Progenitor cell of endocrine pancreas (in vitro differentiated cells): ENCODE measurements at places on chromosomes 13 and 19. TPM values are rescaled to one million over a fixed set of nuclear protein-coding genes. Genes with fewer than 3 reads are reported as not detected.

SULT2A1 gene
- total RNA-seq, result not detected in 2 replicates

EBPL gene
- total RNA-seq, result 53.9 and 61.9 TPM in 2 replicates

CCDC61 gene
- total RNA-seq, result 22.2 and 23.2 TPM in 2 replicates

MBD3L3 gene
- not detected in 2 replicates for total RNA-seq

DPY19L3 gene
- total RNA-seq, result 205 and 213 TPM in 2 replicates

ELAVL3 gene
- 0.87 and 1.4 TPM in 2 replicates for total RNA-seq

DNA sequence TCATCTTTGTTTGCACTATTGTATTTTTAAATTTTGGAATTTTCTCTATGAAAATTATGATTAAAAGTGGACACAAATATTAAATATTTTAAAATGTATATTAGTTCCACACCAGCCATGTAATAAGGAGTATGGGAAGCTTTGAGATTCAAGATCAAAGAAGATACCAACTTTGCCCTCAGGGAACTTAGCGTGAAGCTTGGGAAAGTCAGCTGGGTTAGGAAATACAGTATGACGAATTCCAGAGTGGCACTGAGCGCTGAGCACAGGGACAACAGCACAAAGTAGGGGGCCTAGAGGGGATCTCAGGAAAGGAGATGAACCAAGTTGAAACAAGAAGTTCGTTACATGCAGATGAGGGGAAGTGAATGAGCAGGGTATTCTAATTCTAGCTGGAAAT, 76.9 kb upstream of the SHISA2 start:
- DNase-seq, result no peak

DNA sequence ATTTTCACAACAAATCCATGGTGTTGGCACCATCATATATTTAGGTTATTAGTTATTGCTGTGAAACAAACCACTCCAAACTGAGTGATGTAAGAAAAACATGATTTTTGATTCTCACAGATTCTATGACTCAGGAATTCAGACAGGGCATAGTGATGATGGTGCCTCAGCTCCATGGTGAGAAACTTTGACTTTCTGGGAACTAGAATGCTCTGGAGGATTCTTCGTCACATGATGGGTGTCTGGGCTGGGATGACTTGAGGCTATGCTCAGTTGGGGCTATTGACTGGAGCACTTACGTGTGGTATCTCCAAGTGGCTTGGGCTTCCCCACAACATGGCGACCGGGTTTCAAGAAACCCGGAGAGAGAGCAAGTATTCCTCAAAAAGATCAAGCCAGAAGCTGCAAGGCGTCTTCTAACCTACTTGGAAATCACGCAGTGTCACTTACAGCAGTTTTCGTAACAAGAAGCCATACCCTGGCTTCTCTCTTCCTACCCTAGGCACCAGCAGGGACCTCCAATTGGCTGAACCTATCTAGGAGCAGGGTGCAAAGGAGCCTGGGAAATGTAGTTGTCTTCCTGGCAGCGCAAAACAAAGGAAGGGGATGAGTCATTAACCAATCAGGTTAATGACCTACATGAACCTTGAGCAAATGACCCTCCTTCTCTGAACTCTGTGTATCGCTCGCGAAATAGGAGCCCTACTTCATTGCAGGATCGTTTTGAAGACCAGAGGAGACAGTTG, 22.4 kb downstream of the VAV1 start:
- DNase-seq, result no peak

DNA sequence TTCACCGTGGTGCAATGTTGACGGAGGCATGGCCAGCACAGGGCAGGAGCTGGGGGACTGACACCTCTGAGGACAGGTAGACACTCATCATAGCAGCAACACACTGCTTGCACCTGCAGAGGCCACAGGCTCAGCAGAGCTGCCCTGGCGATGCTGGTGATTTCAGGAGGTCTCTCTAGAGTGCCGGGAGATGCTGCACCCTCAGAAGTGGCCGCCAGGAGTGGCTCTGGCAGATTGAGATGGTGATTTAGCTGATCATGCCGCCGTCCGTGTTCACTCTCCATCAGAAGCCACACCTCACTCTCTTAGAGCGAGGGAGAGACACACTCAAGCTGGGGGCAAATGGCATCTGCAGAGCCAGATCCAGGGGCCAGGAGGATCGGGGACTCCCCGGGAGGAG, 244.6 kb upstream of the SGCG start:
- DNase-seq, result no peak

GRCh38 chr13:77034881-77035280, 7.9 kb upstream of the FBXL3 start:
- no peak for DNase-seq

DNA sequence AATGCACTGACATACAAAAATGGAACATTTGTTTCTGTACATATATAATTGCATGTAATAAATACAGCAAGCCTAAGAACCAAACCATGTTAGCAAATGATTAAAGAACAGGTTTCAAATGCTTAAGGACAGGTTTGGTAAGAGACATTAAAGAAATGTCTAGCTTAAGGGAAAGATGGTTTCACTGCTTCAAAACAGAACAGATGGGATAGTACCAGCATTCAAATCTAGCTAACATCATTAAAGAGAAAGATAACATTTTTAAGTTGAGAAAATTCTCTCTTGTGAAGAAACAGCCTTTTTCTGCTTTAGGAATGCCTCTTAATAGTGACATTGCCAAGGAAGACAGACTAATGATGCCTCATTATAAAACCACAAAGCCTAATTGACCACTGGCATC, 52.5 kb upstream of the DOCK9 start:
- no peak for DNase-seq

GRCh38 chr19:30690935-30691818, 319.0 kb downstream of the ZNF536 start:
- DNase-seq, result no peak

DNA sequence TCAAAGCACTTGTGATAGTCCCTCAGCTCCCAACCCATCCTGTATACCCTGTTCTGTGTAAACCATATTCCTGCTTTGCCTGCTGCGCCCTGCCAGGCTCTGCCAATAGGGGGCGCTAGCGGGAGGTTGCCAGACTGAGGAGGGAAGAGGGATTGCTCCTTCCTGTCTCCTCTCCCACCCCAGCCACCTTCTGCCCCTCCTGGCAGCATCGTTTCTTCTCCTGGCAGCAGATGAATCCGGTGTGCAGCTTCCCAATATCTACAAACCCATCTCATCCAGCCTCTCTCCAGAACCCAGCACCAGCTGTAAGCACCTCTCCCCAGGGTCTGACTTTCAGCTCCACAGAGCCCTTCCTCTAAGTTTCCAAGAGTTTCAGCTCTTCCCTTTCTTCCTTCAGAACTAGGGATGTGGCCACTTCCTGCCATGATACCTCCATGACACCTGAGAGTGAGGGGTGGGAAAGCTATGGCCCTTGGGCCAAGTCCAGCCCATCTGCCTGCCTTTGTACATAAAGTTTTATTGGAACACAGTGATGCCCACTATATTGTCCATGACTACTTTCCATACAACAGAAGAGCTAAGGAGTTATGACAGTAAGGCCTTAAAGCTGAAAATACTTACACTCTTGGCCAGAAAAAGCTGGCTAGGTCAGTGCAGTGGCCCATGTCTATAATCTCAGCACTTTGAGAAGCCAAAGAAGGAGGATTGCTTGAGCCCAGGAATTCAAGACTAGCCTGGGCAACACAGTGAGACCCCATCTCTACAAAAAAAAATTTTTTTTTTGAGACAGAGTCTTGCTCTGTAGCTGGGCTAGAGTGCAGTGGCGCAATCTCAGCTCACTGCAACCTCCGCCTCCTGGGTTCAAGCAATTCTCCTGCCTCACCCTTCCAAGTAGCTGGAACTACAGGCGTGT, 34.5 kb upstream of the ATP1A3 start:
- DNase-seq, result no peak

DNA sequence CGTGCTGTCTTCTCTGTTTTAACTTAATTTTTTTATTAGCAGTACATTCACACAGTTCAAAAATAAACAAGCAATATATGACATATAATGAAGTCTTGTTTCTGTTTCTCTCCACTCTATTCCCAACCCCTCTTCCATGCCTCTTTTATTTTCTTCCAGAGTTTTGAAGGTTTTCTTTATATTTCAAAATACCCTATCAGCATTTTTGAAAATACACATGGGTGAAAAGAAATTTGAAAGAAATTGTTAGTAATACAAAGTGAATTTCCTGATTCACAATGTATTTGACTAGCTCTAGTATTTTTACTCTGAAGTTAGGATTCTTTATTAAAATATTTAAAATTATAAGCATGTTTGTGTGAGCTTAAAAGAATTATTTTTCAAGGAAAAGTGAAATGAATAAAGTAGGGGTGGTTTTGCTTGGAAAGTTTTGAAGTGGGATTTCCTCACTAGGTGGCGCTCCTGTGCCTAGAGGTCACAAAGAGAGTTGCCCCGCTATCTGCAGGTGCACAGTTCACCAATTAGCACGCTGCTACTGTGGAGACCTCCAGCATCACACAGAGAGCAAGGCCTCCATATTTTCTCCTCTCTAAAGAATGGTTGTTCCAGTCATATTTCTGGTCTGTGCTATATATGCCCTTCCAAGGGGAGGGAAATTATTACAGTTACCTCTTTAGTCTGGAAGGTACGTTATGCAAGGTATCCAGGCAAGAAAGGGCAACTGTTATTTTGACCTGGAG, 37.6 kb downstream of the SOX21 start:
- peak; percentile 55 for DNase-seq

- no peak for DNase-seq
These were observed 150.7 kb downstream of the KCTD15 start for GRCh38 chr19:33947265-33947964.

GRCh38 chr19:52735734-52736133, 890 bp upstream of the ZNF611 start:
- peak; percentile 36 for DNase-seq

DNA sequence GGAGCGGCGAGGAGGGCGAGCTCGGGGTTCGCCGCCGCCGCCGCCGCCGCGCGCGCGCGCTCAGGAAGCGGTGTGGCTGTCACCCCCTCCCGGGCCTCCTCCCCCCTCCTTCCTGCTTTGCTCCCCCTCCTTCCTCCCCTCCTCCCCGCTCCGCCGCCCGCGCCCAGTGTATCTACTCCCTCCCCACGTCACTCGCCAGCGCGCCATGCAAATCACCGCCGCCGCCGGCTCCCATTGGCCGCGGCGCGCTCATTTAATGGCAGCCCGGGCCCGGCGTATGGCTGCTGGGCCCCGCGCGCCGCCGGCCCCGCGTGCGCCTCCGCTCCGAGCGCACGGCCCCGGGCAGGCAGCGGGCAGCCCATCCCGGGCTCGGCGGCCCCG, 335 bp upstream of the SOX1 start:
- DNase-seq, result no peak

DNA sequence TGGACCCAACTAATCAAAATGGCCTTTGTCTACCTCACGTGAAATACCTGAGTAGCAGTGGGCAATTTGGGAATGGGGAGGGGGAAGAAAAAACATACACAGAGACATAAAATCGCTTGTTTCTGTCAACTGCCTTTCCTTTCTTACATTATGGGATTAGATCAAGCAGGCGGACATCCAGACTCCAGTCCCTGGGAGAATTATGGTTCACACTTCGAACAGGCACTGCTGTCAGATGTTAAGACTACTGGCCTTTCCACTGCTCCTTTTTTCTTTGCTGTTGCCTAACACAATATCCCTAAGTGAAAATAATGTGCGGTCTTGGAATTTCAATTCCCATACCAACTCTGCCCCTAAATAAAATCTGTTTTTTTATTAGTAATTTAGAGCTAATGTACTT, 1719.7 kb upstream of the SLC10A2 start:
- DNase-seq, result no peak

- no peak for DNase-seq
These were observed 12.2 kb upstream of the CDC16 start for GRCh38 chr13:114222461-114222968.

GRCh38 chr19:3679581-3679980, 20.7 kb downstream of the PIP5K1C start:
- DNase-seq, result no peak

DNA sequence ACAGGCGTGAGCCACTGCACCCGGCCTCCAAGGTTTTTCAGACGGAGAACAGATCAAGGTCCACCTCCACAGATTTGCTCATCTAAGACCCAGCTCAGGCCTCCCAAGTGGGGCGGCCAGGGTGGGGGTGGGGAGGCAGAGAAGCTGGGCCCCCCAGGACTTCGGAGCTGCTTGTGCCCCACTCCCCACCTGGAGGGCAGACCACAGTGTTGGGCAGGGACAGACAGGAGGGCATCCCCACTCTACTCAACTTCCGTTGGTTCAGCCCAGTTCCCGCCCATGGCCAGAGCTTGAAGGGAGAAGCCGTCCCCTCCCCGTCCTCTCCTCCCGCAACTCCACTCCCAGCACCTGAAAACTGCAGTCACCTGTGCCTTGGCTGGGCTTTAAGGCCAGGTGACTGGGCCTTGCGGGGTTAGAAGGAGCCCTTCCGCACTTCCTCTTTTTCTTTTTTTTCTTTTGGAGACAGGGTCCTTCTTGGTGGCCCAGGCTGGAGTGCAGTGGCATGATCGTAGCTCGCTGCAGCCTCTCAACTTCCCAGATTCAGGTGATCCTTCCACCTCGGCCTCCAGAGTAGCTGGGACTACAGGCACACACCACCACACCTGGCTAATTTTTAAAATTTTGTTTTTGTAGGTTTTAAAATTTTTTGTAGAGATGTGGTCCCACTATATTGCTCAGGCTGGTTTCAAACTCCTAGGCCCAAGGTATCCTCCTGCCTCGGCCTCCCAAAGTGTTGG, 734 bp upstream of the LRRC8E start:
- no peak for DNase-seq

DNA sequence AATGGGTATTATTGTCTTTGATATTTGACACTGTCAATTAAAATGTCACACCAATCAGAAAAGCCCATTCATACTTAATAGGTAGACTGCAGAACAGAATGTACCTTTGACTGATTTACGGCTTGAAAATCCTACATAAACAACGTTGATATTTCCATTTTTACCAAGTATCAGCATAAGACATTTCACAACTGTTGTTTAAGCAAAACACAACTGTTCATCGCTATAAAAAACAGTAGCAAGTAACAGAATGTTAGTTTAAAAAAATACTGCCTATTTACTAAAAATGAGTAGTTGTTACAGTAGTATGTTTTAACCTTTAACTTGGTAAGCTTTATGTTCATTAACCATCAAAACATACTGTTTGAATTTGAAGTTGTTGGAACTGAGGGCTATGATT, 1096.6 kb downstream of the PCDH17 start:
- no peak for DNase-seq

- DNase-seq, result no peak
These were observed 133.9 kb upstream of the WASF3 start for GRCh38 chr13:26423629-26424028.
